ENCODE measurements at places on chromosomes 11 and 22. TPM values are rescaled to one million over a fixed set of nuclear protein-coding genes. Genes with fewer than 3 reads are reported as not detected.

Gene UBXN1
- total RNA-seq: 462 TPM

Gene TSGA10IP
- not detected for total RNA-seq

Gene MDK
- 6.9 TPM for total RNA-seq

Gene HORMAD2
- total RNA-seq: not detected

Gene DSCAML1
- total RNA-seq: not detected

Gene TEX12
- 0.15 TPM for total RNA-seq

Gene KMT5B
- total RNA-seq: 23.5 TPM

Gene SYNGR1
- 23.6 TPM for total RNA-seq

Gene PCSK7
- total RNA-seq: 52.0 TPM

Gene GGT5
- 5.1 TPM for total RNA-seq

Gene MTFP1
- total RNA-seq: 11.4 TPM

Gene OR2AT4
- not detected for total RNA-seq

Gene ANO1
- total RNA-seq: 5.3 TPM

Gene PARVA
- 24.9 TPM for total RNA-seq

Gene POGLUT3
- 14.7 TPM for total RNA-seq

Gene TMPRSS5
- total RNA-seq: not detected

Gene RIMBP3C
- total RNA-seq: 0.15 TPM

Gene OR52I2
- not detected for total RNA-seq

Gene CRYBB3
- not detected for total RNA-seq

Gene POLA2
- total RNA-seq: 3.9 TPM

Gene UBE2L6
- 111 TPM for total RNA-seq

Gene VPS11
- 25.0 TPM for total RNA-seq

Gene ELP4
- total RNA-seq: 14.0 TPM

Gene SNX32
- 4.3 TPM for total RNA-seq

Gene SLC29A2
- 0.08 TPM for total RNA-seq

Gene MYRF
- total RNA-seq: 1.6 TPM

Gene RAG2
- not detected for total RNA-seq

Gene MS4A4E
- not detected for total RNA-seq

Gene KCNJ5
- 0.12 TPM for total RNA-seq

Gene ASPHD2
- 3.7 TPM for total RNA-seq

Gene UPK2
- not detected for total RNA-seq

Gene ARVCF
- 22.9 TPM for total RNA-seq

Gene SGSM1
- under 0.01 TPM for total RNA-seq

Gene RIC3
- total RNA-seq: not detected

Gene OR2D2
- total RNA-seq: not detected

Gene OR51A7
- not detected for total RNA-seq

Gene TRPM5
- not detected for total RNA-seq

Gene TMEM151A
- 0.08 TPM for total RNA-seq

Gene KIRREL3
- 1.1 TPM for total RNA-seq

Gene TMPRSS4
- total RNA-seq: not detected

Gene POTEH
- total RNA-seq: not detected
